ENCODE measurements at places on chromosomes 1 and 21.
A peak's percentile ranks its signal among the peaks of the same experiment; 100 is the strongest.

DNA sequence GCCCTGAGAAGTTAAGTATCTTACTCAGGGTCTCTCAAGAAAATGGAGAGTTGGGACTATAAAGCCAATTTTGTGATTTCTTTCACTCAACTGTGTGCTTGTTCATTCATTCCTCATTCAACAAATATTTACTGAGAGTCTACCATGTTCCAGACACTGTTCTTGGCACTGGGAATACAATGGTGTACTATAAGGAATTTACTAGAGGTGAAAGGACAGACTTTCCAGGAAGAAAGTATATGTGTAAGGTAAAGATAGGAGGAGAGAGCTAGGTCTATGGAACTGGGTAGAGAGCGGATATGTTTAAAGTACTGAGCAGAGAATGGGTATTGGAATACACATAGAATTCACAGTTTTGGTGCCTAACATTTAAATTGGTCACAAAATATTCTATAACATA lies 42.3 kb downstream of the ZNHIT6 start:
- no peak overlapping the region for H3K27ac ChIP-seq
- H3K4me3 ChIP-seq, result no peak overlapping the region
- no peaks in the 10 kb centered on the region for H3K27me3 ChIP-seq
- no peaks in the 10 kb centered on the region for H3K4me1 ChIP-seq
- no peak for DNase-seq

DNA sequence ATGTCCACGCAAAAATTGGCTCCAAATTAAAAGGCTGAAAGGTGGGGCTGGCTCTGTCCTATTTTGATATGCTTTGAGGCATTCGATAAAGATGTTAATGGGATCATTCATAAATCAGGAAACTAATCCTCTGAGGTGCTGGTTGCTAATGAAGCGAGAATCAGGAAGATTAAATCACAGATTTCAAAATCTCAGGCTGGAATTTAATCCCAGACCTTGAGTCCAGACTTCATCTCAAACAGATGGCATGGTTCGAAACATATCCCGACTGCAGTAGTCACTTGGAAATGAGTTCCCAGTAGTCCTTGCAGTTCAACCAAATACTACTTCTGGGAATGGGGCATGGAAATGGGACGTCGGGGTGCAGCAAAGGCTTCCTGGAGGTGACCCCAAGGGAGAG lies 4.5 kb upstream of the KLF17 start:
- no peaks in the 10 kb centered on the region for H3K27me3 ChIP-seq
- no peaks in the 10 kb centered on the region for H3K4me1 ChIP-seq
- H3K36me3 ChIP-seq, result no peaks in the 10 kb centered on the region
- H3K4me3 ChIP-seq, result no peak overlapping the region

DNA sequence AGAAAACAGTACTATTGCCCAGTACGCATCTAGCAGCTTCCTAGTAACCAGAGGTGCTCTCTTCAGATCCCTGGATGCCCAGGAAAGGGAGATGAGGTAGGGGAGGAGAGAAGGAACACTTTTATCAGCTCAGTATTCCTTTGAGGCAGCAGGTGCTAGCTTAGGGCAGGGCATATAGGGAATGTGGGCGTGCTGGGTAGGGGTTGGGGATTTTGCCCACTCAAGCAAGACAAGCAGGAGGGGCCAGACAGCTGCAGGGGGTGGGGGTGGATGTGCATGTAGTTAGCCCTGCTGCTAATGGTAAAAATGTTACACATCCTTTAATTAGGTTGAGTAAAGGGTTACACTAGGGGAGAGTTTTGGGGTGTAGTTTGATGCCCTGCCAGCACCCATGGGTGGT lies 18.1 kb upstream of the AVPR1B start:
- DNase-seq, result no peak
- no peaks in the 10 kb centered on the region for H3K4me1 ChIP-seq
- H3K4me3 ChIP-seq, result no peak overlapping the region
- H3K36me3 ChIP-seq, result no peaks in the 10 kb centered on the region

DNA sequence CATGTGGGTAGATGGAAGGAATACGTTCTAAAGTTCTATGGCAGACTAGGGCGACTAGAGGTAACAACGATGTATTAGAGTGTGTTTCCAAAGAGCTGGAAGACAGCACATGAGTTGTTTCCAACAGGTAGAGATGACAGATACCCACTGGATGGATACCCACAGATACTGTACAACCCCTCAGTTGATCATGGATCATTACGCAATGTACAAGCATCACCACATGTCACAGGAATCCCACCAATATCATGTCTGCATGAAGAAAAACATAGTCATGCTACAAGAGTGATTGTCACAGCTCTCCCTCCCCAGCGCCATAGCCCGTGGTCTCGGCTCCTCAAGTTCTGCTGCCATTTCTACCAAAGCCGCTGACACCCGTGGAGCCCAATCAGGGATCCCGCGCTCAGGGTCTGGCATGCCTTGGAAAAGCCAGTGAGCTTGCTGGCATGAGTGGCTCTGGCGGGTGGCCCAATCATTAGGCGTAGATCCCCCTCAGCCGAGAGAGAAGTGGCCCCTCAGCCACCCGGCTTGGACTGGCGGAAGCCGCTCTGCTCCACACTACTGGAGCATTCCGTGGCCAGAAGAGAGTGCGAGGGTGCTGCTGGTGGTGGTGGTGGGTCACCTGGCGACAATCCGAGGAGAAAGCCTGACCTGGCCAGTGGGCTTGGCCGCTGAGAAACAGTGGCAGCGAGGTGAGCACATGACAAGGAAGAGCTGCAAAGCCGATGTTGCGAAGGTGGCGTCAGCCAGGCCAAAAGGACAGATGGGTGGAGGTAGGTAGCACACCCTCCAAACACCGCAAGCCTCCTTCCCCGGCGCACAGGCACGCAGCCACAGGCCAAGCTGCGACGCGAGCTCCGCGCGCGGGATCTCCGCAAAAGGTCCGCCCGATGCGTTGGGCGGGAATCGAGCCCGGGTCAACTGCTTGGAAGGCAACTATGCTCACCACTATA lies 65.7 kb upstream of the FCGR2A start:
- H3K27ac ChIP-seq, result no peak overlapping the region
- H3K36me3 ChIP-seq, result no peaks in the 10 kb centered on the region
- H3K4me1 ChIP-seq, result peaks cover 5% of the 10 kb centered on the region
- peak overlapping the region; percentile 62 for H3K4me3 ChIP-seq

- no peaks in the 10 kb centered on the region for H3K27me3 ChIP-seq
- no peak for DNase-seq
- no peaks in the 10 kb centered on the region for H3K36me3 ChIP-seq
- H3K27ac ChIP-seq, result no peak overlapping the region
- H3K4me3 ChIP-seq, result no peak overlapping the region
These were observed 63.3 kb downstream of the ASH1L start for GRCh38 chr1:155499263-155499662.

GRCh38 chr1:899636-900317 lies 23.9 kb upstream of the SAMD11 start:
- H3K4me3 ChIP-seq, result no peak overlapping the region
- peaks cover 87% of the 10 kb centered on the region for H3K27me3 ChIP-seq
- no peak overlapping the region for H3K27ac ChIP-seq
- H3K4me1 ChIP-seq, result no peaks in the 10 kb centered on the region
- H3K36me3 ChIP-seq, result no peaks in the 10 kb centered on the region
- DNase-seq, result no peak

- peak; percentile 51 for DNase-seq
- no peaks in the 10 kb centered on the region for H3K27me3 ChIP-seq
- H3K36me3 ChIP-seq, result no peaks in the 10 kb centered on the region
- H3K4me3 ChIP-seq, result no peak overlapping the region
- H3K4me1 ChIP-seq, result no peaks in the 10 kb centered on the region
These were observed 179.2 kb downstream of the ATG4C start for GRCh38 chr1:62962901-62963776.

GRCh38 chr1:24155011-24155782 lies 12.3 kb upstream of the IL22RA1 start:
- peaks cover 11% of the 10 kb centered on the region for H3K36me3 ChIP-seq
- H3K4me3 ChIP-seq, result no peak overlapping the region
- H3K27me3 ChIP-seq, result no peaks in the 10 kb centered on the region
- no peak overlapping the region for H3K27ac ChIP-seq
- no peak for DNase-seq

DNA sequence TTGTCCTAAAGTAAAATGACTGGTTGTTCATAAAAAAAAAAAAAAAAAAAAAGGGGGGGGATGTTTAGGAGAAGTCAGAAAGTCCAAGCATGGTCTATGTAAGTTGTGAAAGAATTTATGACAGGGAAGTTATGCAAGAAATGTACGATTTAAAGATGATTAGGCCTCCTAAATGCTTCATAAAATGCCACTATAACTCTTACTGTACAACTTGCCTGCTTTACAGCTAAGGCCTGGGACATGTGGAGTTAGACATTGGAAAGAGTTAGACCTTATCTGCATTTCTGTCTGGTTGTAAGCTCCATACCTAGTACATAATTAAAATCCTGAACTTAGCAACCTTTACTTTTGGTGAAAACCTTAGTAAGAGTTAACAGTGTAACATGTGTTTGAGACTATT lies 150.0 kb downstream of the TPR start:
- H3K27me3 ChIP-seq, result no peaks in the 10 kb centered on the region
- H3K27ac ChIP-seq, result no peak overlapping the region
- H3K4me3 ChIP-seq, result no peak overlapping the region
- no peaks in the 10 kb centered on the region for H3K4me1 ChIP-seq

- no peaks in the 10 kb centered on the region for H3K36me3 ChIP-seq
- no peak overlapping the region for H3K27ac ChIP-seq
- H3K27me3 ChIP-seq, result no peaks in the 10 kb centered on the region
- no peak overlapping the region for H3K4me3 ChIP-seq
- no peak for DNase-seq
- H3K4me1 ChIP-seq, result no peaks in the 10 kb centered on the region
These were observed 18.5 kb downstream of the CLCA1 start for GRCh38 chr1:86487131-86487810.

DNA sequence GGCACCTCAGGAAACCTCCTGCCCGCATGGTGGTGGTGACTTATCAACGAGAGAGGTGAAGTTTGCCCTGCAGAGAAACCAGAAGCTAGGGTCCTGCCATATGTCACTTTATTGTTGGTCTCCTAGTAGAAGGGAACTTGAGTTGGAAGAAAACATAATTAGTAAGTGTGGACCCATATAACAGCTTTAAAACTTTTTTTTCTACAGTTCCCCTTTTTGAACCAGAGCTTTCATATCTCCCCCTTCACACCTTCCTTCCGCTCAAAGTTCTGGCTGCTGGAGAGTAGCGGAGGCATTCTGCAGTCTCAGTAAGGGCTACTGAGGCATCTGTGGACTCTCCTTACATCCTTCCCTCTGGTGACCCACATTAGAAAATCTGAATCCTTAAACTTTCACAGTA lies 48.9 kb downstream of the PHC2 start:
- no peak for DNase-seq
- H3K4me3 ChIP-seq, result no peak overlapping the region

DNA sequence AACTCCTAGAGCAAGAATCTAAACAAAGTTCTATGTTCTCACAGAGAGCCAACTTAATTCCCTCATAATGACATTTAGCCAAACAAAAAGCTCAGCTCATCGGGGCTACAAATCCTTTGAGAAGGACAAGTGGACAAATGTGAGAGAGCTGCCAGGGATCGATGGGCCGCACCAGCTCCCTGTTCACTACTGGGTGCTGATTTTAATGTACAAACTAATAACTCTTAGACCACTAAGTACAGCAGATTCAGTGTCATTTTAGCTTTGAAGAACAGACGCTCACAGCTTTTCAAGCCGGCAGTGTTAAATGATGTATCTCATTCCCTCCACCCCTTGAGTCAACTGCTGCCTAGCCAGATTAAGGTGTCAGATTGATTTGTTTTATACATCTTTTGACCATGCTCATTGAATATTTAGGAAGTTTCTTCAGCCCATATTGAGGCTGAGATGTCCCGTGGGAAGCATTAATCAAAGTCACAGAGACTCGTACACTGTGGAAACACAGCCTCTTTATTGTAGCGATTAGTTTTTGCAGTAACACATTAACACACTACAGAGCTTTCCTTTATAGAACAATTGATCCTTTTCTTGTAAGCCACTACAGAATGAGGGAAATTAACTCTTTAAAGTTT lies 21.1 kb downstream of the PROX1 start:
- no peaks in the 10 kb centered on the region for H3K27me3 ChIP-seq
- DNase-seq, result no peak
- no peak overlapping the region for H3K27ac ChIP-seq
- no peak overlapping the region for H3K4me3 ChIP-seq
- no peaks in the 10 kb centered on the region for H3K36me3 ChIP-seq
- H3K4me1 ChIP-seq, result no peaks in the 10 kb centered on the region

DNA sequence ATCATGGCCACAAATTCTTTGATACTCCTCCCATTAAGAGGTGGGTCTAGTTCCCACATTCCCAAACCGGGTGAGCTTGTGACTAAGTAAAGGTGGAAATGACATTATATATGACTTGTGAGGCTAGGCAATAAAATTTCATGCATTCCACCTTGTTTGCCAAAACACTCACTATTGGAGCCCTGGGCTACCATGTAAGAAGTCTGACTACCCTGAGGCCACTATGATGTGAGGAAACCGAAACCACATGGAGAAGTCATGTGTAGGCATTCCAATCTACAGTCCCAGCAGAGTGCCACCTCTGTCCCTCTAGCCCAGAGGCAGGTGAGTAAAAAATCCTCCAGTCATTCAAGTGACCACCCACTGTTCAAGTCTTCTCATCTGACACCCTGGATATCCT lies 17.9 kb upstream of the SMG7 start:
- no peaks in the 10 kb centered on the region for H3K27me3 ChIP-seq
- H3K27ac ChIP-seq, result no peak overlapping the region
- no peaks in the 10 kb centered on the region for H3K36me3 ChIP-seq
- no peak overlapping the region for H3K4me3 ChIP-seq

- no peaks in the 10 kb centered on the region for H3K36me3 ChIP-seq
- no peaks in the 10 kb centered on the region for H3K27me3 ChIP-seq
- H3K4me1 ChIP-seq, result no peaks in the 10 kb centered on the region
- no peak for DNase-seq
- no peak overlapping the region for H3K4me3 ChIP-seq
These were observed 111.1 kb downstream of the ATP1B1 start for GRCh38 chr1:169217636-169218035.

- H3K4me1 ChIP-seq, result no peaks in the 10 kb centered on the region
- H3K27me3 ChIP-seq, result no peaks in the 10 kb centered on the region
- no peak for DNase-seq
- H3K4me3 ChIP-seq, result no peak overlapping the region
- H3K36me3 ChIP-seq, result no peaks in the 10 kb centered on the region
These were observed 23.3 kb downstream of the ZBTB17 start for GRCh38 chr1:15952317-15953258.

GRCh38 chr21:16563116-16563515 lies 833.3 kb downstream of the USP25 start:
- H3K36me3 ChIP-seq, result no peaks in the 10 kb centered on the region
- H3K27me3 ChIP-seq, result no peaks in the 10 kb centered on the region
- no peak for DNase-seq
- H3K4me3 ChIP-seq, result no peak overlapping the region
- no peaks in the 10 kb centered on the region for H3K4me1 ChIP-seq
- no peak overlapping the region for H3K27ac ChIP-seq

All from MM.1S (cell line).